ENCODE measurements at places on chromosomes 4 and X. TPM values are rescaled to one million over a fixed set of nuclear protein-coding genes. Genes with fewer than 3 reads are reported as not detected.

TASL gene
- total RNA-seq = not detected

LRRC66 gene
- under 0.01 TPM for total RNA-seq

DNA sequence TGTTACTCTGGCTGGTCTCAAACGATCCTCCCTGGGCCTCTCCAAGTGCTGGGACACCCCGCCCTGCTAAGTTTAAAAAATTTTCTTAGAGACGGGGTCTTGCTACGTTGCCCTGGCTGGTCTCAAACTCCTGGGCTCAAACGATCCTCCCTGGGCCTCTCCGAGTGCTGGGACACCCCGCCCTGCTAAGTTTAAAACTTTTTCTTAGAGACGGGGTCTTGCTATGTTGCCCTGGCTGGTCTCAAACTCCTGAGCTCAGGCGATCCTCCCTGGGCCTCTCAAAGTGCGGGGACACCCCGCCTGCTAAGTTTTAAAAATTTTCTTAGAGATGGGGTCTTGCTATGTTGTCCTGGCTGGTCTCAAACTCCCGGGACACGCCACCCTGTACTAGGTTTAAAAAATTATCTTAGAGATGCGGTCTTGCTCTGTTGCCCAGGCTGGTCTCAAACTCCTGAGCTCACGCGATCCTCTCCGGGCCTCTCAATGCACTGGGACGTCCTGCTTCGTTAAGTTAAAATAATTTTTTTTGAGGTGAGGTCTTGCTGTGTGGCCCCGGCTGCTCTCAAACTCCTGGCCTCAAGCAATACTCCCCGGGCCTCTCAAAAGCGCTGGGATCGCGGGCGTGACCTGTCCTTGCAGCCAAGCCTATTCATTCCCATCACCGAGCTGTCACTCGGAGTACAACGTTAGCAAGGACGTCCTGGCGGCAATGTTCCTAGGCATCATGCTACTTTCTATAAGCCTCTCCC lies 1.1 kb downstream of the SLC25A6 start:
- no peak for DNase-seq

- DNase-seq = no peak
Observed at GRCh38 chr4:6724421-6725111, 8.6 kb downstream of the BLOC1S4 start.

GRCh38 chr4:114399105-114399504 lies 199.5 kb upstream of the UGT8 start:
- no peak for DNase-seq

DNA sequence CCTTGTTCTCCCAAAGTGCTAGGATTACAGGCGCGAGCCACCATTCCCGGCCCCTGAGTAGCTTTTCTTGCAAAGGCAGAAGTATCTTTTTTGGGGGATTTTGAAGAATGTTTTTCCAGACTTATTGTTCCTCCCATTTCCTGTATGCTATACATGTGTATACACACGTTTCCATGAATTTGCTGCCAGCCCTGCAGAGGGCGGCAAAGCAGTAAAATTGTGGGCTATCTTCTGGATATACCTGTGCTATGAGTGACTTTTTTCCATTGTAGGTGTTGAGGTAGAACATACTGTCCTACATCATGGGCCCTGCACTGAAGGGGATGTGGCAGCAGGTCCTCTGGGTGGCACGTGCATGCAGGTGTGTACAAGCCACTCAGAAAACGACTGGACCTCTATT lies 16.9 kb upstream of the MED28 start:
- DNase-seq = peak; percentile 34

- DNase-seq = no peak
Observed at GRCh38 chr4:67104145-67104544, 441.2 kb downstream of the CENPC start.

GRCh38 chr4:176287546-176287945 lies 18.5 kb upstream of the ASB5 start:
- no peak for DNase-seq

DNA sequence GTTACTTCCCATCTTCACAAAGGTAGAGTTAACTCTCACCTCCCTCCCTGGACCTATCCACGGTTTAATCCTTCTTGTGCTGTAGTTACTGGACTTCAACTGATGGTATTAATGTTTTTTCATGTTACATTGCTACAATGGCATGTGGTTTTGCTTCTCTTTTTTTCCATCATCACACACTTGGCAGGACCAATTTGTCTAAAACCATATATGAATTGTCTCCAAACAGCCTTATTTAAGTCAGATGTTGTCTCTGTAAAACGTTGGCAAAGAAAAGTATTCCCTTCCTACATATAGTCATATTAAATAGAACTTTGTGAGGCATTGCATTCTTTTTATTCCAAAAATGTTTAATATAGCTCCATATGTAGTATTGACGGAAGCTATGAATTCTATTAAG lies 15.5 kb downstream of the PRRG1 start:
- DNase-seq = no peak

DNA sequence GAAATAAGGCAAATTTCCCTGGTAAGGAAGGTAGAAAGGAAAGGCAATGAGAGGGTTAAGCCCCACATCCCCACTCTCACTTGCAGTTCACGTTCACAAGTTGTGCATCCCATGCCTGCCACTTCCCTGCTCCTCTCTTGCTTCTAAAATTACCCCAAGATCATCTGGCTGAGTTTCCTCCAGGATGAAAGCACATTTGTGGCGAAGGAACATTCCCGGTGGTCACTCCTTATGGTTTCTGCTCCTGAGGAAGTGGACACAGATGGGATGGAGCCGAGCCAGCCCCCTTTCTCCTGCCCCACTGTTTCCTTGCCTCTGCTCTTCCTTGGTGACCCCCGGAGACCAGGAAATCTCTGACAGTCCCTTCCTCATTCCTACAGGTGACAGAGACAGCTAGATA lies 37.5 kb downstream of the SPINK2 start:
- no peak for DNase-seq

FGF5 gene
- total RNA-seq = 0.13 TPM

DNA sequence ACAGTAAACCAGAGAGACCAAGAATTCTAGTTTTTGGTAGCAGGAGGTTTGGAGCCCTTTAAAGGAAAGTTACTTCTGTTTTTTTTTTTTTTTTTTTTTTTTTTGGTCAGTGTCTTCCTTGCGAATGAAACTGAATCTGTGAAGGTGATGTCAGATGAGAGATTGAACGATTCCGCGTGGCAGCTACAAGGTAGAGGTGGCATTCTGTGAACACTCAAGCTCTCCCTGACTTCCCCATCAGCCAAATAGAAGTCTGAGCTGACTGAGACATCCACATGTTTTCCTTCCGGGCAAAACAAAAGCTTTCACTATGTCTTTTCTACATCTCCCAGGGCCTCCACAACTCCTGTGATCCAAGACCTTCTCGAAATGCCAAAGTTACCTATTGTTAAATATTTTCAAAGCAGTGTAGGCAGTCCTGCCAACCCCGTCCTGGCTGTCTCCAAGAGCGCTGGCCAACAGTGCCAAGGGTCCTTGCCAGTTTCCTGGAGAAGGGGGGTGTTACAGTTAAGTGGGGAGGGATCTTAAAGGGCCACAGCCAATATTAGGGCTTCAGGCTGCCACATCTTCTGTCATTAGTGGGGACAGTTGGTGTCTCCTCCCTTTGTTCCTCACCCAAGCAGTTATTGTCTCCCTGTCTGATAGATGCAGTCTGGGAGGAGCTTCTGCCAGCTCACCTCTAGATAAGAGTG lies 102.9 kb upstream of the SLC34A2 start:
- DNase-seq = no peak

TRIM60 gene
- not detected for total RNA-seq

DNA sequence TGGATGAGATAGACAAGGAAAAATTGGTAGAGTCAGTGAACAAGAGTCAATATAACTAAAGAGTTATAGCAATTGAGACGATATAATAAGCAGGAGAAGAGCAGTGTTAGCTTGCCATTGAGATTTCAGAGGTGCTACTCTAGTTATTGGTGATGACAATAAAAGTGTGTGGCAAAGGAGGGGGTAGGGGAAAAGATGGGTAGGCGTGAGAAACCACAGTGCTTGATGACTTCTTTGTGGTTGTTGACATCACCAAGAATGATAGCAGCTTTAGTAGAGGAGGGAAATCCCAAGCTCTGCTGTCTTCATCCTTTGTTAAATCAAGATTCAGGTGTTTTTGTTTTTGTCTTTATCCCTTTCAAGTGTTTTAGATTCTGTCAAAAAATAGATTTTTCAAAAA lies 179.9 kb upstream of the PPP3CA start:
- DNase-seq = no peak

ADD1 gene
- 180 TPM for total RNA-seq

DNA sequence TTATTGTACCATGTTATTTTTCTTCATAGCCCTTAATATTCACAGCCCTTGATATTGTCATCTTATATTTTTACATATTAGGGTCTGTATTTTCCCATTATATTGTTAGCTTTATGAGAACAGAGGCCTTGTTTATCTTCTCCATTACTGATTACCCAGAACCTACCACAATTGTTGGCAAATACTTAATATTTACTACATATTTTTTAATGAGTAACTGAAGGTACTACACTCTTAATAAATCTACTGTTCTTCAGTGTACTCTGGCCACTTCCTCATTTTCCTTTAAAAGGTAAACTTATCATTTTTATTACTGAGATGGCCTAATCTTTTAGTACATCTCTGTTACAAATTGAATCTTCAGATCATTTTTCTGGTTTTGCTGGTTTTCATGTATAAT lies 133.5 kb downstream of the COL4A5 start:
- DNase-seq = no peak

DNA sequence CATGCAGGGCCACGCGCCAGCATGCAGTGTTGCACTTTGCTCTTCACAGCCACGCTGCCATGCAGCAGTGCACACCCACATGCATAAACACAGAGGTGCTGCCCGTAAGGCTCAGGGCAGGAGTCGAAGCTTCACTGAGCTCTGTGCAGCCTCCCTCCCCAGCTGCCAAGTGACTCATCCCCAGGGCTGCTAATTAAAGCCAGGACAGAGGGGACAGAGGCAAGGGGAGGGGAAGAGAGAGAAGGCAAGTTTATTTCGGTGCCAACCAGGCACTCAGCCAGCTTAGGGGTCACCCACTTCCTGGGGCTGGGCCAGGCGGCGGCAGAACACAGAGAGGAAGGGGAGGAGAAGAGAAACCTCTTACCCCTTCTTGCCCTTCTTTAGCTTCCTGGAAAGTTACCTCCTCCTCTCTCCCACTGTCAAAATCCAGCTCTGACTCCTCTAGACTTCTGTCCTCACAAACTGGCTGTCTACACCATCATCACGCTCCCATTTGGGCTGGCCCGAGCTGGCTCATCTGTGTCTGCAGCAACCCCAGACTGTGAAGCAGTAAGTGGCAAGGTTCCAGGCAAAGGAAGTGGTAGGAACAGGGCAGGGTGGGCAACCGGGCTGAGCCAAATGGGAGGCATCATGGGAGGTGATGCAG lies 6.2 kb upstream of the IQSEC2 start:
- peak; percentile 3 for DNase-seq

- no peak for DNase-seq
Observed at GRCh38 chr4:87851332-87851731, 18.6 kb downstream of the MEPE start.

CCKAR gene
- not detected for total RNA-seq

GRCh38 chr4:7829652-7830580 lies 109.7 kb downstream of the AFAP1 start:
- DNase-seq = no peak

ZDHHC9 gene
- total RNA-seq = 12.7 TPM

DNA sequence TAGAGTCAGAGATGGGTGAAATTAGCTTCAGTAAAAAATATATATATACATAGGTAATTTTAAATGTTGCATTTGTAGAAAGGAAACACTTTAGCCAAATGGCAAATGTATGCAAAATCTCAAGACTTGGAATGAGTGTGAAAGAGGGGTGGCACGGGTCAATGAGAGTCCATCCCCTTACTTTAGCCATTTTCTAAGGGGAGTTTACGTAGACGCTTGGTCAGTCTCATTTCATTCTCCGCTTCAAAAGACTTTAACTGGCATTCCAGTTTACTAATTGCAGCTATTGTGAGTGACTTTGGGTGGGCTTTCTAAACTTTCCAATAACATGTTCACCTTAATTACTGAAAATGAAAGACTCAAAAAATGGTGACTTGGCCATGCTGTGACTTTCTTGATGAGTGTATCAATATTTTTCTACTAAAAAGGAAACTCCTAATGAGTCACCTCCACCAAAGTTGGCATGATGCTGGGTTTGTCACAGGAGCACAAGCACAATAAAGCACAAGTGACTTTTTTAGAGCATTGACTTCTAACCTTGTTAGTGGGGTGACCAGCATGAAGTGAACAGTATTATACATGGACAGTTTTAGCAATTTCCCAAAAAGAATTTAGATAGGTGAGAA lies 356.0 kb upstream of the RASGEF1B start:
- no peak for DNase-seq

GPRASP1 gene
- 1.1 TPM for total RNA-seq

Measured in dermis microvascular lymphatic vessel endothelial cell (primary cell).